ENCODE measurements at places on chromosomes 11 and 22.

DNA sequence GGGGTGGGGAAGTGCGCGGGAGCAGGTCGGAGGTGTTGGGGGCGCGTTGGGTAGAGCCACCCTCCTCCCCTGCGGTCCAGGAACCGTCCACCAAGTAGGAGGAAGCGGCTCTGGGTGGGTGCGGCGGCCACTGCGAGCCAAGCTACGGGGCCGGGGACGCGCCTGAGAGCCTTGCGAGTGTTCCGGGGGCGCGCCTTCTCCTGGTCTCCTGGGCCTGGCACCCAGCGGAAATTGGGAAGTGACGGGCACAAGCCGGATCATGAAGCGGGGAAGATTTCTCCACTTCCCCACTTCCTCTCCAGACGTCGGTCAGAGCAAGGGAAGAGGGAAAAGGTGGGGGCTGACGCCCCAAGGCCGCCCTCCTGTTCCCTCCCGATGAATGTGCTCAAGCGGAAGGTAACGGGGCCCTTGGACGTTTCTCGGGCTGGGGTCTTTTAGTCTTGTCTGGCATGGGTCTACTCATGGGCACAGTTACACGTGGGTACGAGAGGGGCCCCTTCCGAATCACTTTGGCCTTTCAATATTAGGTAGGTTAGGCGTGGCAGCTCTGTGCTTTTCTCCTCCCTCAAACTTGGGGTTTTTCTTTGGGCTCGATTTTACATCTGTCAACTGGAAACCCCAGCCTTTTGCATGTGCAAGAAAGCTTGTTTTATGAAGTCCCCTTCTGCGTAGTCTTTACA is 865 bp downstream of the RBM14 start:
- DNase-seq: no peak

DNA sequence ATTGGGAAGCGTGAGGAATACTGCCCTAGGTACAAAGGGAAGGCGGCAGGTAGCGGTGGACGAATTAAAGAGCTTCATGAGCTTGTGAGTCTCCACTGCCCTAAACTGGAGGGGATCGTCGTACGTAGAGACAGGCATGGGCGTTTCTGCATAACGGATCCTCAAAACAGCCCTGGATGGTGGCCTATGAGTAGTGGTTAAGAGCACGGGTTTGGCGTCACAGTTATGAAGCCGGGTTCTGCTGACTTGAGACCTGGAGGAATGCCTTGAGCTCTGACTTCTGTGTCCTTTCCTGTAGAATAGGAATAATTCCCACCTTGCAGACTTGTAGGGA is 335 bp downstream of the TMEM138 start:
- DNase-seq: no peak

DNA sequence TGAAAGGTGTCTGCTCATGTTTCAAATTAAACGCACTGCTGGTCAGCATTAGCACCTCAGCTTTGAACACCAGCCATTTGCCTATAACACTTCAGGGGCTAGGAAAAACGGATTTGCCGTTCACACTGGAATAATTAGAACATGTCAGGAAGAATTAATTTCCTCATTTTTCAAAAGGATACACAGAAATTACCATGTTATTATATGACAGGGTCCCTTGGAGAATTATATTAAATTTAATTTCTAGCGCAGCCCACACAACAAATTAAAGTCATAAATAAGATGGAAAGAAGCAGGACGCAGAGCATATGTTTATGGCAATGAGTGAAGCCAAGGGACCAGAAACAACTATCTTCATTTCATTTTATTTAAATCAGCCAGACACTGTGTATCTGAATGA is 83.8 kb upstream of the SOX6 start:
- no peak for DNase-seq

DNA sequence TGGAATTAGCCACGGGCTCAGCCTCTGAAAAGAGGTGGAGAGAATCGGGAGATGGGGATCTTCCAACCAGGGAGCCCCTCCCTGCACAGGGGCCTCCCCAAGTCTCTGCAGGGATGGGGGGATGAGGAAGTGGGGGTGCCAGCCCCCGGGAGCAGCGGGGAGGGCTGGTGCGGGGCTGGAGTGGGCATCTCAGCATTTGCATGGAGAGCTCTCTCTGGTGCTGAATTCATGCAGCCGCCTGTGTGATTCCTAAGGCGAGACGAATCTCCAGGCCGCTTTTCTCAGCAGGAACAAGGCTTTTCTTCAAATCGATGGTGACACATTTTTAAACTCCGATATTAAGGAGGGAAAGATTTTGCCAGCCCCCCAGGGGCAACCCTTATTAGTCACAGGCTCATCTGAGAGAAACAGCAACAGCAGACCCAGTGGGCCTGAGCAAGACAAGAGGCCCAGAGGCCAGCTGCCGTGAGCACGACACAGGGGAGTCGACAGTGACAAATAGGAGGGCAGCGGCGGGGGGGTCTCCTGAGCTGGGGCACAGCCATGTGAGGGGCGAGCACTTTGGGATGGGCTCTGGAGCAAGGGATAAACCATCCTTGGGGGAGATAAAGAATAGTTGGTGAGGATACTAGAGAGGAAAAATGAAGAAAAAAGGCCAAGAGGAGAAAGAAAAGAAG is 29.0 kb downstream of the MACROD1 start:
- no peak for DNase-seq

DNA sequence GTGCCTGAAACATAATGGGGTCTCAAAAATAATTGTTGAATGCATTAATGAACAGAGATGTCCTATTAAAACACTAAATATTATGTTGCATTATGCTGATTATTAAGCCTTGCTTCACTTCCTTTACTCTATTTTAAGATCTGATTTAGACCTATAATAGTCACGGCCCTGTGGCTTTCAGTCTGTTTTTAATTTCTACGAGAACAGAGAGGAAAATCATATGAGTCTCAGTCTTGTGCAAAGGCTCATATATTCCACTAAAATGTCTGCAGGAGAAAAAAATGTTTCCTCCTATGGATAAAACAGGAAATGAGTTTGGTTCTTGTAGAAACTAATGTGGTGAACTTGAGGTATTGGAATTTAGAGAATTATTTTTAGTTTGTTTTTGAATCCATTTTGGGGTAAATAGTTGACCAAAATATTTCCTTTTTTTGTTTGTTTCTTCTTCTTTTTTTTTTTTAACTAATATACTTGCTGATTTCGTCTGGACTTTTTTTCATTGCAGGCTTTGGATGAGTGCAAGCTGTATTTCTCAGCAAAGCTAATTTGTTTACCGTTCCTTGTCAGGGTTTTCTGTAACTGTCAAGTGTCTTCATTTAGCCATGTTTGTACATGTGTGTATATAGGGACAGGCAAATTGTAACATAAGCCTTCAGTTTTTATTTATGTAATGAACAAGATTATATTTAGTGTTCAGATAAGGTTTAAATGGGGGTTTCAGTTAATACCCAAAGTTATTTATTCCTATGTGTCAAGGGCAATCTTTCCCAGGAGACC is 139.1 kb upstream of the DDI1 start:
- no peak for DNase-seq

All from activated T-cell treated with anti-CD3 and anti-CD28 coated beads for 4 hours (primary cell).